H4 (cell line): ENCODE measurements at places on chromosomes 7 and 10. TPM values are rescaled to one million over a fixed set of nuclear protein-coding genes. Genes with fewer than 3 reads are reported as not detected.

Gene MARCHF5
- total RNA-seq = 13.0 and 28.7 TPM in 2 replicates

DNA sequence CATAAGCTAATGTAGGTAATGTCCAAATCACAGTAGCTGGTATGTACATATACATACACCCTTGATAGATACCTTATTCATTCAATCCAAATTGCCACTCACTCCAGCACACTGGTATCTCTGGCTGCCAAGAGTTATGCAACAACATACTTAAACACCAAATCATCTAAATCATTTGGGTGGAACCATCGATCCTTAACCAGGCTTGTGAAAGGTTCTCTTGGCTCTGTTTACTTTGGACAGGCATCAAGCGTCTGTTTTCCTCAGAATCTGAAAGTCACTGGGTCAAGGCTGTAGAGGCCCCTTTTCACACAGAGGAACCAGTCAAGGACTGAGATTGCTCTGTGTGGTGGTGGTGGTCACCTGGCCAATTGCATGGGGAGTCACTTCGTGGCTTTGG lies 24.6 kb downstream of the JAZF1 start:
- DNase-seq = no peak

Gene PLPP4
- 2.6 and 14.7 TPM in 2 replicates for total RNA-seq

Gene VWDE
- 2.0 and 3.1 TPM in 2 replicates for total RNA-seq

DNA sequence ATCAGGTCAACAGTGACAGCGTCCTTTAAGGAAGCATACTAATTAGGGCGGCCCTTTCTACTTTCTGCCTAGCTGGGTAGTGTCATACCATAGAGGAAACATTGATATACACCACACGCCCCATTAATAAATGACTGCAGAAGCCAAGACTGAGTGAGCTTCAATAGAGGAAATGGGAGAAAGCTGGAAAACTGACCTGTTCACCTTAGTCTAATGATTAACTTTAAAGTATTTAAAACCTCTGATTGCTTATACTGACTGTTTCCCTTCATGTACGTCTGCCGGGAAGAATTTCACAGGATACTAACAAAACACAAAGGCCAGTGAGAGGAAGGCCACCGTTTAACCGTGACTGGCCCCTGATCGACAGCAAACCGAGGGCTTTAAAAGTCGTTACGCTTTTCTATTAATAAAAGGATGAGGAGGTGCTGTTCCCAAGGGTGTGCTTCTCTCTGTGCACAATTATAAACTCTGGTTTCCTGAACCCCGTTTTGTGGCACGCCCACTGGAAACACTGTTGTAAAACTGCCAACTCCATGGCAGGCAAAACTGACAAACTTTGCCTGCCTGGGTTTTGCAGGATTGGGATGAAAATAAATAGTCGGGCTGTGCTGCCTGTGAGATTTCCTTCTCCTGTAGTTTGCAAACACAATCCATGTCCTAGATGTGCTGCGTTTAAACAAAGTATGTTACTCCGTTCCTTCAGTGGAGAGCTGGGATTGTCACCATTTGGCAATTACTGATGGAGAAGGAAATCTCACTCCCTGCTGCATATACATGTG lies 137.6 kb downstream of the NRP1 start:
- no peak for DNase-seq

GRCh38 chr7:108190891-108191290 lies 60.7 kb upstream of the LAMB4 start:
- no peak for DNase-seq

GRCh38 chr7:916291-916941 lies 38.1 kb downstream of the ADAP1 start:
- no peak for DNase-seq

DNA sequence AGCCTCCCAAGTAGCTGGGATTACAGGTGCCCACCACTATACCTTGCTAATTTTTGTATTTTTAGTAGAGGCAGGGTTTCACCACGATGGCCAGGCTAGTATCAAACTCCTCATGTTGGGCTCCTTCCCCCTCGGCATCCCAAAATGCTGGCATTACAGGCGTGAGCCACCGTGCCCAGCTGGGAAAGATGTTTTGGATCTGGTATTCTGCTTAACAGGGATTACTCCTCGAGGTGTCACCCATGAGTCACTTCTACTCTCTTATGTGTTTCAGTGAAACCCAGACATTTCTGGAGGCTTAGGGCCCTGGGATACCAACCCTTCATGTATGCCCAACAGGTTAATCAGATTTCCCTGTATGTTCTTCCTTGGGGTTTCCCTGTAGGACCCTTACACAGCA lies 11.8 kb upstream of the OPN4 start:
- peak; percentile 34 for DNase-seq
